ENCODE measurements at places on chromosomes 11 and 22. TPM values are rescaled to one million over a fixed set of nuclear protein-coding genes. Genes with fewer than 3 reads are reported as not detected.

Gene GLYATL1
- polyA plus RNA-seq: 2.9 TPM

Gene PVALB
- not detected for polyA plus RNA-seq

Gene CLMP
- 16.4 TPM for polyA plus RNA-seq

Gene PRR33
- 0.21 TPM for polyA plus RNA-seq

Gene FAM227A
- polyA plus RNA-seq: 5.6 TPM

Gene IGSF9B
- polyA plus RNA-seq: 2.0 TPM

Gene SYT7
- 7.3 TPM for polyA plus RNA-seq

Gene POLR2F
- polyA plus RNA-seq: 53.9 TPM

Gene BTBD18
- 0.28 TPM for polyA plus RNA-seq
